Lung (tissue), 17 donors: ENCODE measurements at places on chromosomes 5 and 9. TPM values are rescaled to one million over a fixed set of nuclear protein-coding genes. Genes with fewer than 3 reads are reported as not detected.

Gene EQTN
- total RNA-seq: 1.5 TPM

Gene NAIP
- 68.8 TPM for total RNA-seq

DNA sequence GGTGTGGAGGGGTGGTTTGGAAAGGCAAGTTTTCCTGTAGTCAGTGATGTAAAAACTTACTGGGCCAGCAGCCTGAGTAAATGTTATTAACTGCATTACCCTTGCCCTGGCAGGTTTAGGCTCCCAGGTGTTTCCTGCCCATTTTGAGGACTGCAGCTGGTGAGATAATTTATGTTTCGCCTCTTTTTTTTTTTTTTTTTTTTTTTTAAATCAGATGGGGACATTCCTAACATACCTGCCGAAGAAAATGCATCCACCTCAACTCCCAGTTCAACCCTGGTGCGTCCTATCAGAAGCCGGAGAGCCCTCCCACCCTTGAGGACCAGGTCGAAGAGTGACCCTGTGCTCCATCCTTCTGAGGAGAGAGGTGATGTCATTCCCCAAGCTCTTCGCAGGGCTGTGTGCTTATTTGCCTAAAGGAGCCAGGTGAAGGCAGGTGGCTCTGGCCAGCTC lies 60.6 kb downstream of the ENTREP1 start:
- DNase-seq: peak; percentile 36

DNA sequence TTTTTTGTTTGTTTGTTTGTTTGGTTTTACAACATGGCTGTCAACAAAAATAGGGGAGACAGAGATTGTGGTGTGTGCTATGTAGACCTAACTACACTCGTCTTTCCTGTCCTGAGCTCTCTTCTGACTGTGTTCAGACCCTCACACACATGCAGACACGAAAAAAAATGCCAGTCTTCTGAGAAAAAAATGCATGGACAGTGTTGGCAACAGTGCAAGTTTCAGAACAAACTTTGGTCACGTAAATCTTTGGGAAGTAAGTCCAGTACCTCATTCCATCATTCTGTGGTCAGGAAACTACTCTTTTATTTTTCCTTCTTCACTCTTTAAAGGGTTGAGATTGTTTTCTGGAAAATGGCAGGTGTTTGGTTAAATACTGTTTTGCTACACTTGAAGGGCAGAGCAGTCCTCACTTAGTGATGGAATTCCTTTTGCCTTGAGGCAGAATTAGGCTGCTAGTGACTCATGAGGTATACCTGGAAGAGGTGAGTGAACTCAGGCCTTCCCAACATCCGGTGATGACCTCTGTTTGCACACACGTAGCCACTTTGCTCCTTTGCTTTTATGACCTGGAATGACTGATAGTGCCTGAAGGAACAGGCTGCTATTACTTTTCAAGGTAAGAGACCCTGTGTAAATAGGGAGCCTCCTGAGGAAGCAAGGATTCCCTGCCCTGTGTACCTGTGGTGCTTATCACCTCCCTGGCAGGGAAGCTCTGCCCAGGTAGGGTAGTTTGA lies 81.6 kb upstream of the TNFAIP8 start:
- no peak for DNase-seq

DNA sequence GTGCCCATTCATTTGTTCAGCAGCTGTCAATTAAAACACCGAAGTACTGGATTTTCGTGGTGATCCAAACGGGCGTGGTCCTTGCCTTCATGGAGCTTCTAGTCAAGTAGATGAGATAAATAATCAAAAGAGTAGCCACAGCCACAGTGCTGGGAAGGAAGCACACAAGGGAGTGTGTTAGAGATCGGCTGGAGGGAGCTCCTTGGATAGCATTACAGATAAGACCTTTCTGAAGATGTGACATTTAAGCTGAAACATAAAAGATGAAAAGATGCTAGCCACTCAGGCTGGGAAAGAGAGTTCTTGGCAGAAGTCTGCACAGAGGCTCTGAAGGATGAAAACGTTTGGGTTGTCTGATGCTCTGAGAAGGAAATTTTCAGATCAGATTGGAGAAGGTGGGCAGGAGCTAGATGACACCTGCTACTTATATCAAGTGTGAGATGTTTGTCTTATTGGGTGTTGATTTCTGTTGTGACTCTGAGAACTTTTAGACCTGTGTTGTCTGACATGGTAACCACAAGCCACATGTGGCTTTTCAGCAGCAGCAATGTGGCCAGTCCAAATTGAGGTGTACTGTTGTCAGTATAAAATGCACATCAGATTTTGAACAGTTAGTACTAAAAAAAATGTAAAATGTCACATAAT lies 123.9 kb downstream of the TLE4 start:
- DNase-seq: no peak

GRCh38 chr5:126263591-126264184 lies 159.5 kb upstream of the GRAMD2B start:
- no peak for DNase-seq

GRCh38 chr5:160651692-160652645 lies 200.0 kb downstream of the ATP10B start:
- no peak for DNase-seq

GRCh38 chr5:95773335-95774059 lies 42.4 kb downstream of the RHOBTB3 start:
- DNase-seq: peak; percentile 45

DNA sequence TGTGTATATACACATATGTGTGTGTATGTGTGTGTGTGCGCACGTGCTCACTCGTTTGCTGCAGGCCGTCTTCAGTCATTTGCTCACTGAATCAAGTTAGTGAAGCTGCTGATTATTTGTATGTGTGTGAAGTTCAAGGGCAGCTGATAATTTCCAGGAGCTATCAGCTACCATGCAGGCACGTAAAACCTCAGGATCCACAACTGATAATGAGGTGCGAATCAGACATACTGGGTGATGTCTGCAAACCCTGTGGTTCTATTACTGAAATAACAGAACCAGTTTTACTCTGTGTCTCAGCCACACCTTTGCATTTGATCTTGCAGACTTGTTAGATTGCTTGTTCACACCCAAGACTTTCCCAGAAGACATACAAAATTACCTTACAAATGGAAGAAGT lies 257.6 kb downstream of the TAF11L14 start:
- no peak for DNase-seq

DNA sequence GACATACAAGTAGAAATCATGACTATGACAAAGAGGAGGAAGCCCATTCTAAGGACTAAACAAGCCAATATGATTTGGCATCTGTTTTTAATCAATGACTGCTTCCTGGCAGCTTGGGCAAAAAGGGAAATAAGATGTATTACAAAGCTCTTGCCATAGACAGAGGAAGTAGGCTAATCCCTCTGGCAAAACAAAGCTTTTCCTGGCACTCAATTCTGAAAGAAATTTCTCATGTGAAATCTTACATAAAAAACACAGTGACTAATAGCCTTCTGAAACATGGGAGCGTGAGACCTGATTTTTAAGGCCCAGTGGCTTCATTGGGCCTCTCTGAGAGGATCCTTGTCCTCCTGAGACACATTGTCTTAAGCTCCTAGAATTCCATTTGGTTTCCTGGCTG lies 93.6 kb downstream of the COL23A1 start:
- DNase-seq: no peak
